CD4-positive, alpha-beta T cell treated with Interferon gamma for 1 hour (primary cell): ENCODE measurements at places on chromosomes 11 and 22.

GRCh38 chr11:48122246-48122645 is 94.4 kb upstream of the OR4B1 start:
- no peak for DNase-seq

DNA sequence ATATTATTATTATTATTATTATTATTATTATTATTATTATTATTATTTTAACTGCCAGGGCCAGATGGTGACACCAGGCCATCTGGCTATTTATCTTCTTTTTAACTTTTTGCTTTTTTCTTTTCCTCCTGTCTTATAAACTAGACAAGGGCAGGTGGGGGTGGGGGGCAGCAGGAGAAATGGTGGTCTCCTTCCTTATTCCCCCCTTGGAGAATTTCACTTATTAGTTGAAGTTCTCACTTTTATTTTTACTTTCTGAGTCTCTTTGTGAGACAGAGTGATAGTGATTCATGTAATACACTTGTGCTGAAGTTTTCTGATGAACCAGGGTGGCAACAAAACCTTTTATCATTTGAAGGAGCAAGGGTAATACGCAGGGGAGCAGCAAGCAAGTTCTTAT is 96.3 kb upstream of the ALKBH3 start:
- DNase-seq: no peak

DNA sequence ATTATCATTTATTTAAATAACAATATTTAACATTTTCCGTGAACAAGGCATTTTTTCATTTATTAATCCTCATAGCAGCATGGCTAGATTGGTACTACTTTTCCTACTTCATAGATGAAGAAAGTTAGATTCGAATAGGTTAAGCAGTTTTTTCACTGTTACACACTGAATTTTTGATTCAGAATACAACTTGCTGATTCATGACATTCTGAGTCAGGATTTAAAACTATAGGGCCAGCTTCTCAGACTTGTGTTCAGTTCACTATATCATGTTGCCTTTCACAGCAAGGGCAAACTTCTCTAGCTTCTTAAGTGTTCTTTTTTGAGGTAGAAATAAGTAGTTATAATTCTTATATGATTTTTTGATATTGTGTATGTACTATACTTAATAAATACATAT is 31.5 kb downstream of the CYP2R1 start:
- no peak for DNase-seq

DNA sequence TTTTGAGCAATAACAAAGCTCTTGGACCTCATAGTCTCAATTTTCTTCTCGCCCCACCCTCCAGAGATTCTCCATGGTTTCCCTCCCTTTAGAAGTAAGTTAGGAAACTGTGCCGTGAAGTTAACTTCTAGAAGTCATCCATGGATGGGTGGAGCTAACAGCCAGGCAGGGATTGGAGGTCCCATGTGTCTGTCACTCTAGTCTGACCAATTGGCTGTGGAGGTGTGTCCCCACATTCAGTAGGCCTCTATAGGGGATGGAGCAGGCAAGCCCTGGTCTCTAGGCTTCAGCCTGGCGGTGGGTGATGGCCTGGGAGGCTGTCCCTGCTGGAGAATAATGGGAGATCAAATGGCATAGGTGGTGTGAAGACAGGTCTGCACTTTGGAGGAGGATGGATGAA is 50.7 kb downstream of the TP53I11 start:
- DNase-seq: peak; percentile 7

DNA sequence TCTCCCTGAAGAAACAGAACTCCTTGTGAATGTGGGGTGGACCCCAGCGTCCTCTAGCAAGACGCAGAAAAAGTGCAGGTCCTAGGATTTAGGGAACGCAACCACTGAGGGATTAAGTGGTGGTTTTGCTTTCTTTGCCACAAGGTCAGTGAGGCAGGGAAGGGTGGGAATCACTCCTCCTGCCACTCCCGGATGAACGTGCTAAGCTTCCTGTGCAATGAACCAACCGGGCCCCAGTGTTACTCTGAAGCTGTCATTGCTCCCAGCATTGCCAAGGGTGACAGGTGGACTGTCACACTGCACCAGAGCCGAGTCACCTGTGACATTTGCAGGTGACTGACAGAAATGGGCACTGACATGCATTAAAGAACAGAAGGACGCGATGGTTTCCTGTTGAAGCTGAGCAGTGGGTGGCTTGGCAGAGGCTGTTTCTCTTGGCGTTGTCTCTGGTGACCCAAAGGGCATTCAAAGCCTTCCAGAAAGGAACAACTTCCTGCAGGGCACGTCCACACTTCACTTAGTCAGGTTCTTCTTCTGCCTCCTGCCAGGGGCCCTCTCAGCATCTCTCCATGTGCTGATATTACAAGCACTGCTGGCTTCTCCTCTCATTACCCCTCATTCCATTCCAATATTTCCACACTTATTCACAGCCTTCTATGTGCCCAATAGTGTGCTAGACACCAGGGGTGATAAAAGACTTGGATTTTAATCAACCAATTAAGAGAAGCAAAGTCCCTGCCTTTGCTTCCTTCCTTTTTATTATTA is 9.7 kb downstream of the KIRREL3 start:
- DNase-seq: no peak

DNA sequence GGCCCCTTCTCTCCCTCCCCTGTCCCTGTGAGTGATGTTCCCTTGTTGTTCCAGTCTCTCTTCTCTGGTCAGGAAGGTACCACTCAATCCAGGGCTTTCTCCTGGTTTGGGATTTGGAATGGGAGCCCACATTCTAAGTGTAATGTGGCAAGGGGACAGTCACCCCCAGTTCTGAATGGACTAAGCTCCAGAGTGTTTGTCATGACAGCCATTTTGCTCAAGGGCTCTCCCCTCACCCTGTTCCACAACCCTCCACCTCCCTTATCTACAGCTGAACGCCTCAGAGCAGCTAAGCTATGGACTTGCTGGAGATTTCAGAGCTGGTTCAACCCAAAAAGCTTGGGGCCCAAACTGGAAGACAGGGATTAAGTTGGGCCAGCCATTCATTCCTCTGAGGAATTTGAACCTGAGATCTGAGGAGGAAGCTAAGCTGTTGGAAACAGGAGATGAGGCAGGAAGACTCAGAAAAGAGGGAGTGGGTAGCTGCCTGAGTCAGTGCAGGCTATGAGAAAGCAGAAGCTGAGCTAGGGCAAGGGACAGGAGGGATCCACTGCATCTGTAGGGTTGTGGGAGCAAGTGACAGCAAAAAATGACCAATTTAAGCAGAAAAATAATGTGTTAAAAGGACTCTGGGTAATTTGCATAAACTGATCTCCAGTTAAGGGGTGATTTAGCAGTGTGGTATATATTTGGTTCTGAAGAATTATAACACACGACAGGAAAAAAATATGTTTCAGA is 22.9 kb upstream of the FCHSD2 start:
- no peak for DNase-seq

DNA sequence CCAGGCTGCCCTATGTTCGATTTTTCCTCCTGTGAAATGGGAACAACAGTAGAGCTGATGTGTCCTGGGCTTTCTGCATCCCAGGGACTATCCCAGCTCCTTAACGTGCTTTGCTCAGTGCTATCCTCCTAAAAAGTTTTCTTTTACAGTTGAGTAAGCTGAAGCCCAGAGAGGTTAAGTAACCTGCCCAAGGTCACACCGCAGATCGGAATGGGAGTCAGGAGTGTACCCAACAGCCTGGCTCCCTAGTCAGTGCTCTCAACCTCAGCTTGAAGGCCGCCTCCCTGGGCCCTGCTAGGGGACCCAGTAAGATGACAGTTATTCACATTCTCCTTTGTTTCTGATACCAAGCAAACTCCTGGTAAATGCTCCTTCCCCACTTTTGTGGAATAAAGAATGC is 45.9 kb downstream of the PARVB start:
- DNase-seq: no peak

DNA sequence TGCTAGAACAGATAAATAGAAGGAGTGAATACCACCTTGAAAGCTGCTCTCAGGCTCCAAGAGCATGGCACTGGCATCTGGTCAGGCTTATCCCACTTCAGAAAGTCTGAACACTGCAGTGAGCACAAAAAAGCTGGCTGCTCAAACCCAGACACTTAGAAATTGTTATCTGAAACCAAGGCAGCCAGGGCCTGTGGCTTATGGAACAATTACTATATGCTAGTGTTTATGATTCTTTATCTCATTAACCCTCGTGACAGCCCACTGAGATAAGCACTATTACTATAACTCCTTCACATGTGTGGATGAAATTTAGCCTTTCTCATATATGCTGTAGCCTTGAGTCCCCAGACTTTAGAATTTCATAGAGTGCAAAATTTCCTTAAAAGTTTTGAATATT is 400.2 kb downstream of the RAB38 start:
- no peak for DNase-seq

GRCh38 chr11:14308114-14308896 is 50.7 kb downstream of the RRAS2 start:
- no peak for DNase-seq

- no peak for DNase-seq
Measured at GRCh38 chr11:91840640-91841240, 383.9 kb upstream of the FAT3 start.

DNA sequence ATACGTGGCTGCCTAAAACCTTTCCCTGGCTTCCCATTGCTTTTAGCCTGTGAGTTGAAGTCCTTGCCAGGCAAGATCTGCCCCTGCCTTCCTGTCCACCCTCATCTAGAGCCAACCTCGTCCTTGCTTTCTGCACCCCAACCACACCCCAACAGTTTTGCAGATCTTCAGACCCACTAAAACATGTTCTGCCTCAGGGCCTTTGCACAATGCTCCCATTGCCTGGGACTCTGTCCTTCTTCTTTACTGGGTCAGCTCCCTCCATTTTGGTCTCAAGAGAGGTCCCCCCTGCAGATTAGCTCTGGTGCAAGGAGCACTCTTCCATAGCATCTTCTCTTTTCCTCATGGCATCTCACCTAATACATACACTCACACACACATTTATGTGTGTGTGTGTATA is 8.4 kb upstream of the ANAPC15 start:
- DNase-seq: no peak
